ENCODE measurements at places on chromosomes 1 and 21.

DNA sequence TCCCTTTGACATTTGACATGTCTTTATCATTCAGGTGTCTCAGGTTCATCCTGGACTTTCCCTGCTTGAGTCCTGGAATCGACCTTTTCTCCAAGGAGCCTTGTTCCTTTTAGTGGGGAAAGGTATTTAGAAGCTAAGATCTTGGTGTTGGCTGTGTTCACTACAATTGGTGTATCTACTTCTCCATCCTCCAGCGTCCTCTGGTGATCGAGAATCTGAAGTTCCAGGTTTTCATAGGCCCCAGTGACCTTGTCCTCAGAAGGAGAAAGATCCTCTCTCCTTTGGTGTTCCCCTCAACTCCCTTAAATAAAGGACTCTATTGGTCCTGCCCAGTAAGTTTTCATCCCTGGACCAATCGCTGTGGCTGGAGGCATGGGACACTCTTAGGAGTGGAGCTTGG, 22.1 kb downstream of the MROH7 start:
- DNase-seq: no peak

GRCh38 chr1:45337630-45338325, 2.2 kb upstream of the TOE1 start:
- no peak for DNase-seq

- DNase-seq: no peak
These were observed 108.2 kb downstream of the CLEC20A start for GRCh38 chr1:178388418-178389145.

DNA sequence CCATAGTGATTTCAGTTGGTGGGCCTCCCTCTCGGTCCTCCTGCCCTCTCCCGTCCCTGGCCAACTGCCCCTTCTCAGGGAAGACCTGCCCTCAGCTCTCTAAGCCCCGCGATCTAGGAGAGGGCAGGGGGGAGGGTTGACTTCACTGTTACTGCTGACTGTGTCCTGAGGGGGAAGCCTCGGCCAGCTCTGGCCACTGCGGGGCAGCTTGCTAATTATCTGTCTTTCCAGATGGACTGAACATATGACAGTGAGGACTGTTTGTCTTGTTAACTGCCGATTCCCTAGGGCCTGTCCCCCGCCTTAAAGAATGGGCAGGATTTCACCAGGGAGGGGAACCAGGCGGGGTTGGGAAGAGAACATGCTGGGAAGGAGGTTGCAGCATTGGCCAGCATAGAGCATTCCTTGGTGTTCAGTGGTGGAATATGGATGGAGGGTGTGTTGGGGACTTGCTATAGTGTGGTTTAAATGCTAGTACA, 22.9 kb downstream of the NIPAL3 start:
- DNase-seq: peak; percentile 10

GRCh38 chr1:59845091-59845490, 30.3 kb downstream of the HOOK1 start:
- DNase-seq: peak; percentile 2

GRCh38 chr1:238052496-238053266, 162.0 kb upstream of the ZP4 start:
- DNase-seq: no peak

DNA sequence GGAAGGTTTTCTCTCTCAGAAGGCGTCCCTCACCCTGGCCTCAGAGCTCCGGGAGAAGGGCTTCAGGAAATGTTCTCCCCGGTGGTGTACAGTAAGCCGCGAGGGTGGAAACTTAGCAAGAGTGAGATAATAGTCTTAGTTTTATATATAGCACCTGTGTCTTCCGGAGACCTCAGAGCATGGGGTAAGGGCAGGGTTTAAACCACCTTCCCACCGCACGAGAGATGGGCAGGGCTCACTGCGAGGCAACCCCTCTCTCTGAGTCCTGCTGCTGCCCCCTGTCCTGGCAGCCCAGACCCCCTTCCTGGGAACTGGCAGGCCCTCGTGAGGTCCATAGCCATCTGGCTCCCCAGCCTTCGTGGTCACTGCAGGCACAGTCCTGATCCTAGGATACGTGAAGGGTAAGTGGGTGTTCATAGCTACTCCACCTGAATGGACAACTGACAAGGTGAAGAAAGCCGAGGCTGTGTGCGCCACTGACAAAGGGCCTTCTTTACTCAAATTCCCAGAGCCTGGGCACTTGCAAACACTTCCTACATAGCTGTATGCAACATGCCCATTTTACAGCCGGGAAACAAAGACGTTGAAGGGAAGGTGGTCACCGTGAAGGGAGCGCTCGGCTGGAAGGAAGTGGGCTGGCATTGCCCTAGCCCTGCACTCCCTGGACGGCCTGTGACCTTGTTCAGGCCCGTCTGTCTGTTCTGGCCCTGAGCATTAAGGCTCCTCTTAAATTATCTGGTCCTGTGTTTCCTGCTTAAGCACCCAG, 26.9 kb downstream of the ITPKB start:
- DNase-seq: no peak

DNA sequence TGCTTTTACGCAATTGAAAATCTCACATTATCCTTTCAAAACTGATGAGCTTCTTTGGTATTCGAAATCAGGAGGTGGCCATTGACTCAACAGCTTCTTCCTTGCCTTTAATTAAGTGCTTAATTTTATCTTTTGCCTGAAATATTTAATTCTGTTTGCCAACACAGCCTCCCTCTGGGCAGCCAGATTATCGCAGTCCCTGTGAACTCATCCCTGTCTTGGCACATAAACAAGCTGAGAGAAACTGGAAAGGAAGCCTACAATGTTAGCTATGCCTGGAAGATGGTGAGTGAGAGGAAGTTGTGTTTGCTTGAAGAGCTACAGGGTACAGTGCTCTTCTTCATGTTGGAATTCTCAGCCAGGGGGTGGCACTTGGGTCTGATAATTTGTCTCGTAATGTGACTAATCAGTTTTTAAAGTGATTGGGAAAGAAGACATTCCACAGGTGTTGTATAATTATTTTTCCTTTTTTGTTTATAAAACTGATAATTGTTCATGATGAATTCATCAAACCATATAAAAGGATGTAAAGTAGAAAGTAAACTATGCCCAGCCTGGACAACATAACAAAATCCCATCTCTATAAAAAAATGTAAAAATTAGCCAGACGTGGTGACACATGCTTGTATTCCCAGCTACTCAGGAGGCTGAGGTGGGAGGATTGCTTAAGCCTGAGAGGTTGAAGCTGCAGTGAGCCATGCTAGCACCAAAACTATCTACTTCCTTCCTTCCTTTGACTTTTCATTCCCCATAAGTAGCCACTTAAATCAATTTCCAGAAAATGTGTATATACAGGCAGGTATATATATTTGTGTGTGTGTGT, 90.1 kb upstream of the RAVER2 start:
- DNase-seq: no peak

- DNase-seq: no peak
These were observed 24.4 kb upstream of the COL18A1 start for GRCh38 chr21:45380566-45380965.

DNA sequence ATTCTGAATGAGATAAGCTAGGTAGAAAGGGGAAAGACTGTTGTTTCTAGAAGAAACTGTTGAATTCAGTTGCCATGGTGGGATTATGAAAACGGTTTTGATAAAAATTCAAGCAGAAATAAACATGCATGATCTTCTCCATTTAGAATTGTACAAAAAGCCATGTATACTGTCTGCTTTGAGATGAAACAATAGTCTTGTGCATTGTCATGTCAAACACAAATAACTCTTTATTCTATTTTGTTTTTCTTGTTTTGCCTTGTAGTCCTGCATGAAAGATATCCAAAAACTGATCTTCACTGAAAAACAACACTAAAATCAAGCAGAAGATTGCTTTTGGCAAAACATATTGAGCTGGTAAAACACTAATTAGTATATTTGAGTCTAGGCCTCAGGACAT, 659.9 kb downstream of the LTN1 start:
- no peak for DNase-seq

- no peak for DNase-seq
These were observed 2.4 kb upstream of the COL6A1 start for GRCh38 chr21:45979141-45979631.

DNA sequence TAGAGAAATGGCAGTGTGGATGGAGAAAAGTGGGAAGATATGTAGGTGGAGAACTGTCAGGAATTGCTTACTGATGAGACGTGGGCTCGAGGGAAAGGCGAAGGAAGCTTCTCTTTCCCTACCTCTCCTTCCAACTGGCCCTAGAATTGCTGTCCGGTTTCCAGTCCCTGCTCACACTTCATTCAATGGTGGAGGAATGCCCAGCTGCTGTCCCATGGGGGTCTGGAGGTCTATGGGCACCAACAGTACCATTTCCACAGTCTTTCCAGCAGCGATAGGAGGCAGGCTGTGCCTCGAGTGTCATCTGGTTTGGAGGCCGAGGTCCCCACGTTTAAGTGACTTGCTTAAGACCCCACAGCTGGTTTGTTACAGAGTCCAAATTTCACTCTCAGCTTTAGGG, 31.5 kb upstream of the CD1D start:
- no peak for DNase-seq

- DNase-seq: no peak
These were observed 207.8 kb downstream of the DENND1B start for GRCh38 chr1:197567442-197567841.

DNA sequence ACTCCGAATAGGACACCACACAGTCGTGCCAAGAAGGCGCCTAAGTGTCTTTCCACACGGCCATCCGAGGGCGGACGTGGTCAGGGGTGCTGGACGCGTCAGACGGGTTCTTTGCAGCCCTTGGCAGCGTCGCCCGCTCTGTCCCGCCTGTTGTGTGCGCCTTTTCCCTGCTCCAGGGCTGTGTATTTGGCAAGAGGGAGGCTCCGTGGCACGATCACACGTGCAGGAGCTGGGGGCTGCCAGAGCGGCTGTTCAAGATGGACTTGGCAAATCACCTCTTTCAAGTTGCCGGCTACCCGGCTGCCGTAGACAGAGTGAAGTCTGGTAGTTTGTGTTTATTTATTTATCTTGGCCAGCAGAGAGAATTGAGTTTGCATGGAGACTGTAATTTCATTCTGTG, 31.9 kb downstream of the PRKCZ start:
- no peak for DNase-seq

DNA sequence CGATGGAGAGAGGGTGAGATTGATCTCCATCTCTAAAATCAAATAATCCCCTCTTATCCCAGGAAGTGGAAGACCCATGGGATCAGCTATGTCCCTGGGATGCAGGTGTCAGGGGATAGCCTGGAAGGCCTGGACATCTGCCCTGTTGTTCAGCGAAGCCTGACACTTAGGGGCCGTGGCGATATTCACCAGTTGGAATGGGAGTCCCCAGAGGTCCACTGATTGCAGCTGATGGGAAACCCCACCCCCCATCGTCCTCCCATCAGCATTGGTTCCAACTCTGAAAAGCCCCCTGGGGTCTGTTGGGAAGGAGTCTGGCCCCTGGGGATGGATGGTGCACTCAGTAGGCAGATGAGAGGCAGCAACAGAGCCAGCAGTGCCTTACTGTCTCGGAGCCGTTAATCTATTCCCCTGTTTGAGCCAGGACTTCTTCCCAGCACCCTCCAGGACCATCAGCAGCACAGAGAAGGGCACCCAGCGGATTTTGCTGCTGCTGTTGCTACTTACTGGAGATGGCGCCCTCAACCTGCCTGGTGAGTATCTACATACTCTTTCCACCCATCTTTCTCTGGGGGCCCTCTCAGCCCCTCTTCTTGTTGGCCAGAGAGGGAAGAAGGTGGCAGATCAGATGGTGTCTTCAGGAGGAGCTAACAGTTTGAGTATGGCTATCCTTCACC, 13.4 kb downstream of the CATSPER4 start:
- no peak for DNase-seq

- peak; percentile 96 for DNase-seq
These were observed 33.1 kb downstream of the KCNJ15 start for GRCh38 chr21:38289705-38290485.

Data from myocyte (in vitro differentiated cells).